Astrocyte of the cerebellum (primary cell): ENCODE measurements at places on chromosomes 3 and 15.

GRCh38 chr3:153866901-153867300 is 254.3 kb upstream of the ARHGEF26 start:
- DNase-seq: no peak

DNA sequence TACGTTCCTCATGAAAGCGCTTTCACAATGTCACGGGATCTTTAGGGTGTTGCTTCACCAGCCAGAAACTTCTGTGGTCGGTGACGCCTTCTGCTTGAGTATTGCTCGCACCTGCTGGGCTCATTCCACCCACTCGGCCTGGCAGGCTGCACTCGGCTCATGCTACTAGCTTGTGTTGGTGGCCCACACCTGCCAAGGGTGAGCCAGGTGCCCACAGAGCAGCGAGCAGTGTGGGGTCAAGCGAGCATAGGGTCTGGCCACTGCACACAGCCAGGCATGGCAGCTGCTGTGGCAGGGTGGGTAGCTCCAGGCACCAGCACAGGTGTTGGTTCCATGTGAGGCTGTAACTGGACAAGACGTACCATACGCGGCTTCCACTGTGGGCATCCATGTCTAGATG is 202.9 kb upstream of the CADM2 start:
- no peak for DNase-seq

- no peak for DNase-seq
Measured at GRCh38 chr3:128875556-128876120, 3.8 kb upstream of the ACAD9 start.

GRCh38 chr3:27708250-27708649 is 13.9 kb downstream of the EOMES start:
- DNase-seq: no peak

- DNase-seq: no peak
Measured at GRCh38 chr3:195129644-195130492, 141.1 kb downstream of the XXYLT1 start.

- DNase-seq: peak; percentile 67
Measured at GRCh38 chr3:99373088-99373845, 265.1 kb upstream of the COL8A1 start.

DNA sequence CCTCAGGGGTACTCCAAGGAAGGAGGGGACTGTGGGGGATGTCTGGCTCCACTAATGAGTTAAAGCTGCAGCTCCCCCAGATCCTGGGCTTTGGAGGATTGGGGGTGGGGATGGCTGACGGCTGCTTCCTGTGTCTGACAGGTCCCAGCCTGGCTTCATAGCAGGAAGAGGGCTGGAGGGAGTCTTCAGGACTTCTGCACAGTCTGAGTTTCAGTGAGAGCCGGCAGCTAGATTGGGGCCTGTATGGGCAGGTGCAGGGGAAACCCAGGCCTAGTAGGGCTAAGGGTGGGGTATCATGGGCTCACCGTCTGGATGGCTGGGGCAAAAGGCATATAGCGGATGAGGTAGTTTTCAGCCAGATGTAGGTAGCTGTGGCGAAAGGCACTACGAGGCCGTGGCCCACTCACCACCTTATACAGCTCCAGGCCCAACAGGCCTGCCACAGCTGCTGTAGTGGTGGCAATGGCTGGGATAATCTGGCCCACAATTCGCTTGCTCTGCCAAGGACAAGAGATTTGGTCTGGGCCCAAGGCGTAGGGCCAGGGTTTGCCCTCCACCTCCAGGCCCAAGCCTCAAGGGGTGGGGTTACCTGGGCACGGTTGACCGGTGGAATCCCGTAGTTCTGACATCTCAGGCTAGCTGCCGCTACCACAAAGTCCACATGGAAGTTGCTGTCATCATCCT is 4.5 kb downstream of the INKA1 start:
- DNase-seq: no peak
